Calu3 (cell line): ENCODE measurements at places on chromosomes 4 and X. TPM values are rescaled to one million over a fixed set of nuclear protein-coding genes. Genes with fewer than 3 reads are reported as not detected.
A peak's percentile ranks its signal among the peaks of the same experiment; 100 is the strongest.

GRCh38 chrX:23935106-23935505 is 27.3 kb downstream of the CXorf58 start:
- DNase-seq, result no peak

DNA sequence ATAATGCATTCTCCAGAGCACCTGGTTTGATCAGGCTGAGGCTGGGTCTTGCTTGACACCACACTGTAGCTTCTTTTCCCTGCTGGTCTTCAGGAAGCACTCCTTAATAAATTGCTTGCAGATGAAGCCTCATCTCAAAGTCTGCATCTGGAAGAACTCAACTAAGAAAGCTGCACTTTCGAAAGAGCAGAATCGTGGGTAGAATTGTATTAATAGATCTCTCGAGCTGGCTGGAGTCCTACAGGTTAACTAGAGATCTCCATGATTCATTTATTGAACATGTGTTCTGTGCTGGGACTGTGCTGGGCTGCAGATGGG is 152.7 kb downstream of the STK32B start:
- DNase-seq, result no peak

DNA sequence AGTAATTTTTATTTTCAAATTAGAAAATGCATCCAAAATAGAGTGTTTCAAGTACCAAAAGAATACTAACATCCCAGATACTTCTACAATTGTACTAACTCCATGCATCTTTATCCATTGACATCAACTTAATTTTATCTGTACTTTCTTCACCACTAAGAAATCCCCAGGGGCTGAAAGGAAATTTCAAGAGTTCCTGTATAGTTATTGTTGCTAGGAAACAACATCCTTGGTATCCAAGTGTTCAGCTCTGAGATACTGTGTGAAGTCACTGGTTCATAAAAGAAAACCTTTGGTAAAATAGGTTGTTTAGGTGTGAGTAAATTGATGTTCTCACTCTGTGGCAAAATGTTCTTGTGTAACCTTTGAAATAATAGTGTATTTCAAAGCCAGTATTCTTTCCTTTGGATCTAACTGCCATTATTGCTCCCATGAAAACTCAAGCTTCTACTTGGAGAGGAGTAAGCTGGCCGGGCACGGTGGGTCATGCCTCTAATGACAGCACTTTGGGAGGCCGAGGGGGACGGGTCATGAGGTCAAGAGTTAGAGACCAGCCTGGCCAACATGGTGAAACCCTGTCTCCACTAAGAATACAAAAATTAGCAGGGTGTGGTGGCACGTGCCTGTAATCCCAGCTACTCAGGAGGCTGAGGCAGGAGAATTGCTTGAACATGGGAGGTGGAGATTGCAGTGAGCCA is 72.9 kb downstream of the COMMD8 start:
- no peak for DNase-seq

The PAGE4 gene
- total RNA-seq, result not detected in 2 replicates

GRCh38 chr4:55528491-55528890 is 18.2 kb downstream of the CLOCK start:
- DNase-seq, result no peak

DNA sequence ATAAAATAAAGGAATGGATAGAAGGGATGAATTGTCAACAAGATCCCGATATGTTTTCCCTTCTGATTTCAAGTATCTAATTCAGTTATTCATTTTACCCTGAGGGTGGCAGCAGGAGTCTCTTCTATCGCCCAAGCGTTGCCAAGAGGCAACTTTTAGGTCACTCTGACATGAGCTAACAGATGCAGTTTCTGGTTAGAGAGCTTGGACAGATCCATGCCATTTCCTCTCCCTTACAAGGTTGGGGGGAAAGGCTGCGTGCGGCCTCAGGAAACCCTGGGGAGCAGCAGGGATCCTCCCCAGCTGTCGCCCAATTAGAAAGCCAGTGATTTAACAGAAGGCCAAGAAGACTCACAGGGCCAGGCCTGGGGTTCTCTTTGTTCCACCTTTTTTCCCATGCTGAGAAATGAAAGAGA is 35.3 kb upstream of the WAS start:
- DNase-seq, result peak; percentile 18

GRCh38 chr4:82621251-82621650 is 59.5 kb upstream of the TMEM150C start:
- no peak for DNase-seq

The FGFRL1 gene
- 36.8 and 43.2 TPM in 2 replicates for total RNA-seq

GRCh38 chr4:54228056-54228527 is 1.0 kb upstream of the PDGFRA start:
- DNase-seq, result peak; percentile 73

- DNase-seq, result peak; percentile 14
Observed at GRCh38 chrX:132480581-132481203, 8.1 kb downstream of the MBNL3 start.

- no peak for DNase-seq
Observed at GRCh38 chrX:102902355-102902754, 34.7 kb upstream of the RAB40AL start.

DNA sequence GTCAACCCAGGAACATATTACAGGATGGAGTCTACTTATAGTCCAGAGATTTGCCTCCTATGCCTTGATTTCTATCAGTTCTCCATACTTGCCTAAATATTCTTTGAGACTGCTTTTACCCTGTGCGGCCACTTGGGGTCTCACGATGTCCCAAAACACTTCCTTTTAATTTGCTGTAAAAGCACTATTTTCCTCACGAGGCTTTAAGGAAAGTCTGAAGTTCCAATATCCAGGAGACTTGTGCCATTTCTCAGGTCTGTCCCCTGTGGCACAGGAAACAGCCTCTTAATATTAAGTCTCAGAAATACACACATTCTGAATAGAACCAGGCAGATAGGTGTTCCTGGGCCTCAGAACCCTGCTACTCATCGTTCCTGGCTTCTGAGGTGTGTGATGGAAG is 142.9 kb downstream of the TMEM164 start:
- DNase-seq, result peak; percentile 29

DNA sequence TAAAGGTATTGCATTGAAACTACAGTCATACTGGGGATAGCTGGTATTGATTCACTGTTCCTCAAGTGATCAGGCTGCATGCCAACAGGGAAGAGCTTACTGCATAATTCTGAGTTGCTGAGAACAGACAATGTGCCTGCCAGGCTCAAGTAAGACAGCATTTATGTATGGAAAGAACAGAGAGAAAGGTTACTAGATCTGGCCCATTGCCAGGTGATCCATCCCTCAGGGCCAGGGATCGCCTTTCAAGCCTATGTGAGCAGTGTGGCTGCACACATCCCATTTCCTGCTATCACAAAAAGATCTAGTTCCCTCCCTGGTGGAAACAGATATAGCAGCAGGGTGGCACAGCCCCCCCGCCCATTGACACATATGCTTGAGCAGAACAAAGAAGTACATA is 254.0 kb downstream of the TMA16 start:
- DNase-seq, result peak; percentile 2

DNA sequence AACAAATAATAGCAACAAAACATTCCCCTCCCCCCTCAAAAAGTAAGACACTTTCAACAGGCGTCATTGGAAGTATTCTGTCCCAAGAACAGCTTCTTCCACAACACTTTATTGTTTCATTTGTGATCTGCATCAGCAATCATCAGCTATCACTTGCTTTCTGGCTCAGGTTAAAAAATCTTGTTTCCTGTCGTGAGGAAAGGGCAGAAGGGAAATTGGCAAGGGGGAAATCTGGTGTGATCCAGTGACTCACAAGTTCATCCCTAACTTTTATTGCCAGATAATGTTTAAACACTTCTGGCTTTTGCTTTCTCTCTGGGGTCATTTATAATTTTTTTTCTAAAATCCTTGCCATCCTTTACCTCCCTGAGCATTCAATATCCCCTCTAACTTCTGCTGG is 247.4 kb upstream of the GIMD1 start:
- no peak for DNase-seq

DNA sequence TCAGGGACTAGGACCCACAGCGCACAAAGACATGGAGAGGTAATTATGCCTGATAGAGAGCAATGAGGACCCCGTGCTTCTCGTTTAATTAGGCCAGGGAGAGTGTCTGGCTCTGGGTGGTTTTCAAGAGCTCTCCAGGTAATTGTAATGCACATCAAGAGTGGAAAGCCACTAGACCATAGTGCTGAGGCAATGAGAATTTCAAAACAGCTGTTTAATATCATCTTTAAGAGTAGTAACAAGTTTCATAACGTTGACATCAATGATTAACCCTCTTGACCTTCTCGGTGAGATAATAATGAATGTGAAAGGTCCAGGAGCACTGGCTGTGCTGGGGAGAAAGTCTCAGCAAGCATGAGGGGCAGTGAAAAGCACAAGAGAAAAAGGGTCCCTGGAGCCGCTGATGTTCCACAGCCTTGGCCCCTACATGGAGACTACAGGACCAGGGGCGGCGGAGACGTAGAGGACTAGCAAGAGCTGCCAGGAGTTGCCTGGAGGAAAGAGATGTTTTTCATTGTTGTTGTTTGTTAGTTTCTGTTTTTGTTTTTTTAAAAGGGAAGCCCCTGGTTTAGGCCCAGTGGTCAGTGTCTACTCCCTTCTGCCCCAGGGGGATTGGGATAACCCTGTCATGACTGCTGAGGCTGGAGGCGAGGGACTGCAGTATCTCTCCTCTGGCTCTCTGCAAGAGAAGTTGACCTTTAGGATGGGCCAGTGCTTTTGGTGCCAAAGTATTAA is 14.8 kb upstream of the CXCR3 start:
- no peak for DNase-seq

The SLC4A4 gene
- total RNA-seq, result 14.6 TPM in 2 replicates

DNA sequence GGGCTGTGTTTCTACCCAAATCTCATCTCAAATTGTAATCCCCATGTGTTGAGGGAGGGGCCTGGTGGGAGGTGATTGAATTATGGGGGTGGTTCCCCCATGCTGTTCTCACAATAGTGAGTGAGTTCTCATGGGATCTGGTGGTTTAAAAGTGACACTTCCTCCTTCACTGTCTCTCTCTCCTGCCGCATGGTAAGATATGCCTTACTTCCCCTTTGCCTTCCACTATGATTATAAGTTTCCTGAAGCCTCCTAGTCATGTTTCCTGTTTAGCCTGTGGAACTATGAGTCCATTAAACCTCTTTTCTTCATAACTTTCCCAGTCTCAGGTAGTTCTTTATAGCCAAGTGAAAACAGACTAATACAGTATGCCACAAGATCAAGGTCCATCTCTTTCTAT is 70.0 kb upstream of the MSX1 start:
- DNase-seq, result no peak

GRCh38 chr4:147899512-147899911 is 167.6 kb downstream of the ARHGAP10 start:
- no peak for DNase-seq

GRCh38 chr4:123777373-123777772 is 380.8 kb downstream of the SPRY1 start:
- no peak for DNase-seq

The GAGE13 gene
- total RNA-seq, result not detected in 2 replicates

The USP9X gene
- 87.5 and 89.2 TPM in 2 replicates for total RNA-seq

The TIMM8A gene
- 30.9 and 31.1 TPM in 2 replicates for total RNA-seq
